ENCODE measurements at places on chromosomes 5 and 9.

DNA sequence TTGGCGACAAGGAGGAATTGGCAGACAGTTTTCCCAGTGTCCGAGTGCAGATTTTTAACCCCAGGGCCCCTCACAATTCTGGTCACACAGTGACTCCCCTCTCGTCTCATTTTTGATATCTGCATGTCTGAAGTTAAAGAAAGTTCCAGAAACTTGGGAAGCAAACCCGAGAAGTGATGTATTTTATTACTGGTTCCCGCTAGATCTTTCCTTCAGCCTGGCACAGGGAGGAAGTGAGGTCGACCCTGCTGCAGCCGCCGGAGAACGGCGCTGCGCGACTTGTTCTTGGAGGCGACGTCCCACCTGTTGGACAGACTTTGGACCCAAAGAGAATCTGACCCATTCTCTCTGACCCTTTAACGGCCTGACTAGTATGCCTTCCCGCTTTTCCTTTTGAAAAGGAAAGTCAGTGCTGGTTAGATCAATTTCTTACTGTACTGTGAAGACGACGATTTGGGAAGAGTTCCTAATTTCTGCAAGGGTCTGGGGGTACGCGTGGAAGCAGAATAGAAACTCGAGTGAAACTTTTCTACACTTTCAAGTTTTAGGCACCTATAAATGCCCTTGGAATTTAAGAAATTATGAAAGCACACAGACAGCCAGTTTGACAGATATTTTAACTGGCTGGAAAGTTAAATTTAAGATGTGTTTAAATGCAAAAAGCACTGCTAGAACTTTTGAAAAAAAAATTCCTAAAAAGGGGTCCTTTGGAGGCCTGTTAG, 744 bp downstream of the OTULIN start:
- no peak for DNase-seq

DNA sequence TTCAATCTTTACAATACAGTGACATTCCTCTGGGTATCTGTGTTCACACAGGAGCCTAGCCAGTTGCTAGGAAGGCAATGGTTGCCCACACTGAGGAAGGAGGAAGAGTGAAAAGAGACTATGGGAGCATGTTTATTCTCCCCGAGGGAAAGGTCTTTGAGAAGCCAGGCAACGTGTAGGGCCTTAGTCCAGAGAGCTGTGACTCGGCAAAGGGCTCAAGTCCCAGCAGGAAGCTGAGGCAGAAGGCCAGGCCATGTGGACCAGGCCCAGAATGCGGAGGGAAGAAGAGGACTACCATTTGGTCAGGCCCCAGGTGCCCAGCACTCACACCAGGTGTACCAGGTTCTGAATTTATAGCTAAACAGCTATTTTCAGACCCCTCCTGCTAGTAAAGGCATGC, 136.6 kb upstream of the DMAC1 start:
- DNase-seq: no peak

- no peak for DNase-seq
Measured at GRCh38 chr9:119938871-119939270, 569.6 kb upstream of the BRINP1 start.

GRCh38 chr5:63831381-63831780, 130.9 kb downstream of the HTR1A start:
- DNase-seq: no peak

- DNase-seq: no peak
Measured at GRCh38 chr9:105118636-105119035, 125.8 kb upstream of the SLC44A1 start.

GRCh38 chr9:119298076-119298853, 71.0 kb downstream of the BRINP1 start:
- DNase-seq: no peak

- DNase-seq: no peak
Measured at GRCh38 chr5:145689235-145689634, 145.9 kb downstream of the PRELID2 start.

DNA sequence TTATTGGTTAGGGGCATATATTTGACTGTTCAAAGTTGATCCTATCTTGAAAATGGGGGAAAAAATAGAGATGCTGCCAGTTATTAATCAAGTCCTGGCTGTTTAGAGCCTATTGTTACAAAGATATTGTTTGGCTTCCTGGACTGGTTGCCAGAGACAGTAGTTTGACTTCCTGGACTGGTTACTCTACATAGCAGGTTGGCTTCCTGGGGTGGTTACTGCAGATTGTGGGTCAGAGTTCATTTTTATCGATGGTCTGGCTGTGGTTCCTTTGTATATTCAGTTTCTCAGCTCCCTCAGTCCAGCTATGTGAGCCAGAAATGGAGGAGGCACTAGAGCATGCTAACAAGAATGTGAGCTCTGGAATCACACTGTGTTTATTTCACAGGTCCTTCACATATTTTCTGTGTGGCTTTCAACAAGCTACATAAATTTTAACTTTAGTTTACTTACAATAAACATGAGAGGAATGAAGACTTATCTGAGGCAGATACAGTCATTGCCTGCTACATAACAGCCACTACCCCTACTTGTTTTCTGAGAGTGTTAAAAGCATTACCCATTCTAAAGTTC, 137.6 kb downstream of the TRPM3 start:
- no peak for DNase-seq

Measured in stimulated activated CD8-positive, alpha-beta memory T cell treated with anti-CD3 and anti-CD28 coated beads, Interleukin-4, amount 100 ng/mL, for 1 hour (primary cell).